ENCODE measurements at places on chromosomes 3 and 15.

DNA sequence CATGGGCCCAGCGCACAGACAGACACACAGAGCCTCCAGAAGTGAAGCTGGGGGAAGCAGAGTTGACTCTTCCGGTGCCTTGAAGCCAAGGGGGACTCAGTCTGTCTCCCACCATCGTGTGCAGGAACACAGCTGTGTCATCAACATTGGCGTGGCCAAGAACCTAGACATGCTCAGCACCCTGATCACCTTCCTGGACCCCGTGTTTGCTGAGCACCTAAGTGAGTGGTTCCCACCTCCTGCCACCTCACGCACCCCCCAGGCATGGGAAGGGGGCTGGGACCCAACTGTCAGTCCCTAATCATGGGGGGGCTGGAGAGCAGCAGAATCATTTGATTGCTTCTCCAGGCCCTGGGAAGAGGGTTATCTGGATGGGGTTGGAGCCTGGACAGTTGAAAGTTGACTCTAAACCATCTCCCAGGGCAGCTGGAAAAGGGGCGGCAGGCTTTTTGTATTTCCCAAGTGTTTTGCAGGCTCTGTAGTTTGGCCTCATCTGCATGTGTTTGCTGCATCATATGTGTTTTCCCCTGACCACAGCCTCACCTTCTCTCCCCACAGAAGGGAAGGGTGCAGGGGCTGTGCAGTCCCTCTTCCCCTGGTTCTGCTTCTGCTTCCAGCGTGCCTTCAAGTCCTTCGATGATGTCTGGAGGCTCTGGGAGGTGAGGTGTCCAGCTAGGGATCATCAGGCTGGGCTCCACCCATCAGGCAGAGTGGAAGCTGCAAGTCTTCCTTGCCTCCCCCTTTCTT, 12.8 kb downstream of the TBC1D21 start:
- DNase-seq: no peak

DNA sequence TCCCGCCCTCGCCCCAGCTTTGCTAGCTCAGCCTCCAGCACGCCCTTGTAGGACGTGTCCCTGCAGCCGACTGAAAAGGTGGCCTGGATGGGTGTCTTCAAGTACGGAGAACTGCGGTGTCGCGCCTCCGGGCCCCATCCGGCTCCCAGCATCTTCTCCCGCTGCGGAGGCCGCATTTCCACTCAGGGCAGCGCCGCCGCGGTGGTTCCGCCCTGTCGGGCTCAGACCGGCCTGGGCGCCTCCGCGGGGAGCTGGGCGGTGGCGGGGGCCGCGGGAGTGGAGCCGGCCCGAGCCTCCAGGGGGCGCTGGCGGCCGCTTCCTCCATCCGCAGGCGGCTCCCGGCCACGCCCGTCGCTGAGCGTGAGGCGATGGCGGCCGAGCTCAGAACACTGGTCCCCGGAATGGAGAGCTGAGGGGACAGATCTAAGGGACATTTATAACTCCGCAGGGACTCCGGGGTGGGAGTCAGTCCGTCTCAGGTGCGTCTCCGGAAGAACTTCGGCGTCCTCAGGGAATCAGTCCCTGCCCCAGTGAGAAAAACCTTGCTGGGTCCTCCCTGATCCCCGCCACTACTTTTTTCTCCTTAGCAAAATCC, 13.6 kb upstream of the SMCO1 start:
- peak; percentile 78 for DNase-seq

GRCh38 chr15:39585389-39585841, 4.5 kb downstream of the THBS1 start:
- DNase-seq: no peak

DNA sequence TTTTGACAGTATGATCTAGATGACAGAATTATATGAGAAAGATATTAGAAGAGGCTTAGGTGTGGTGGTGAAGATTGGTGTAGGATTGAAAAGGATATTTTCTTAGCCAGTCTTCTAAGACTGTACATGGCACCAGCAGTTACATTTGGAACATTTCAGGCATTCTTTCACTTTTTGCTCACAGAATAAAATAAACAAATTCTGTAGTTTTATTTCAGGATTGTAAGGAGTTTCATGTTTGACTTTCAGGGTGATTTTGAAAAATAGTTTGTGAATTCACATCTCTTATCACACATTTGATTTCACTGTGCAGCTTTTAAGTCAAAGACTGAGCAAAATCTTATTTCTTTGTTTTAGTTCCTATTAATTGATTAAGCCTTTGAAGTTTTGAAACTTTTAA, 27.1 kb downstream of the DNAJC13 start:
- DNase-seq: no peak

GRCh38 chr15:63362196-63362595, 19.4 kb downstream of the CA12 start:
- DNase-seq: no peak

GRCh38 chr3:143783851-143784370, 64.4 kb downstream of the SLC9A9 start:
- DNase-seq: no peak

GRCh38 chr3:10945683-10946287, 46.8 kb upstream of the SLC6A1 start:
- DNase-seq: peak; percentile 25

DNA sequence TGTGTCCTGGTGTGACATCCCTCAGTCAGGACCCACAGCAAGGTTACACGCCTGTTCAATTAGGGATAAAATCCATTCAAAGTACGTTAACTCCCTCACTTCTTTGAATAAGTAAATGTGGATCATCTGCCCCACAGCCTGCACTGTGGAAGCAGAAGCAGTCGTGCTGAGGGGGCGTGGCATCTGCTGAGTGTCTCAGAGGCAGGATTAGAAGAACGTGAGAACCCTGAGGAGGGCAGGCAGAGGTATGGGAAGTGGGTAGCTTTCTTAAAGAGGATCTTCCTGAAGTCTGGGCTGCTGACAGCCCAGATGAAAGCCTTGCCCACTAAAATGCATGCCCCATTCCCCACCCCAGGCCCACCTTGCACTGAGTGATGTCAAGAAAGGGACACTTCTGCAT, 28.5 kb downstream of the CRABP1 start:
- DNase-seq: peak; percentile 39

GRCh38 chr3:173238091-173238490, 97.1 kb upstream of the SPATA16 start:
- DNase-seq: no peak

DNA sequence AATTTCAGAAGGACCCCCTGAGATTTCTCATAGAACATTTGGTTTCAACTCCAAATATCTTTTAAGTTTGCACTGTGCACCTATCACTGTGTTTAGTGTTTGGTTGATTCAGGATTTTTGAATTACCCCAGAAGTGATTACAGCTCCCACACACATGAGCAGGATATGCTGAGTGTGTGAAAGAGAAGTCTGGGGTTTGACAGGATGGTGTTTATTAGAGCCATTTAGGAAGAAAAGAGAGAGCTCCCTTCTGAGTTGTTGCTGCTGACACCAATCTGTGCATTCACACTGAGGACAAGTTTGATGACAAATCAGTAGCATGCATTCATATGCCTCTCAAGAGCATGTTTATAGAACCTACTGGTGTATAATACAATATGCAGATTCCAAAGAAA, 118.1 kb downstream of the RPL22L1 start:
- no peak for DNase-seq

DNA sequence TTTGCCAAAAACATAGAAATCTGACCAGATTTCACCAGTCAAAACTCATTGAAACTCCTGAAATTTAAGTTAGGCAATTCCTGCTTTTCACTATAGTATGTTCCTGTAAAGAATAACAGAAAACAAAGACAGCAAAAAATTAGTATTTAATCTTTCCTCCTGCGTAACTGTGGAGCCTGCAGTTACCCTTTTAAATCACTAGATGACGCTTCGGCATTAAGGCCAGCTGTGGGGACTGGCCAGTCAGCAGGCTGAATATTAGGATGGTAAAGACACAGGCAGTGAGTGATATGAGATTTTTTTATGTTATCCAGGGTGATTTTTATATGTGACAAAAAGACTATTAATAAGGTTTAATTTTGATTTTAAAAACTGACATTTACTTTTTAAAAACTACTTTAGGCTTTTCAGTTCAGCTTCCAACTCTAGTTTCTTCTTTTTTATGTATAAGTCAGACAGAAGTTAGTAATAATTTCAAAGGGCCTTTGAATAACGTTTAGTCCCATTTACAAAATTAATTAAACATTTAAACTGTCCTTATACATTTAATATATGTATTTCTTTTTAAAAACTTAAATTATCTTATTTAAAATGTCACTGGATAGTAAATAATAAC, 165.1 kb downstream of the PPM1L start:
- peak; percentile 37 for DNase-seq

GRCh38 chr3:123801474-123801873, 82.7 kb downstream of the MYLK start:
- no peak for DNase-seq

- no peak for DNase-seq
Measured at GRCh38 chr3:195086885-195087284, 184.1 kb downstream of the XXYLT1 start.

DNA sequence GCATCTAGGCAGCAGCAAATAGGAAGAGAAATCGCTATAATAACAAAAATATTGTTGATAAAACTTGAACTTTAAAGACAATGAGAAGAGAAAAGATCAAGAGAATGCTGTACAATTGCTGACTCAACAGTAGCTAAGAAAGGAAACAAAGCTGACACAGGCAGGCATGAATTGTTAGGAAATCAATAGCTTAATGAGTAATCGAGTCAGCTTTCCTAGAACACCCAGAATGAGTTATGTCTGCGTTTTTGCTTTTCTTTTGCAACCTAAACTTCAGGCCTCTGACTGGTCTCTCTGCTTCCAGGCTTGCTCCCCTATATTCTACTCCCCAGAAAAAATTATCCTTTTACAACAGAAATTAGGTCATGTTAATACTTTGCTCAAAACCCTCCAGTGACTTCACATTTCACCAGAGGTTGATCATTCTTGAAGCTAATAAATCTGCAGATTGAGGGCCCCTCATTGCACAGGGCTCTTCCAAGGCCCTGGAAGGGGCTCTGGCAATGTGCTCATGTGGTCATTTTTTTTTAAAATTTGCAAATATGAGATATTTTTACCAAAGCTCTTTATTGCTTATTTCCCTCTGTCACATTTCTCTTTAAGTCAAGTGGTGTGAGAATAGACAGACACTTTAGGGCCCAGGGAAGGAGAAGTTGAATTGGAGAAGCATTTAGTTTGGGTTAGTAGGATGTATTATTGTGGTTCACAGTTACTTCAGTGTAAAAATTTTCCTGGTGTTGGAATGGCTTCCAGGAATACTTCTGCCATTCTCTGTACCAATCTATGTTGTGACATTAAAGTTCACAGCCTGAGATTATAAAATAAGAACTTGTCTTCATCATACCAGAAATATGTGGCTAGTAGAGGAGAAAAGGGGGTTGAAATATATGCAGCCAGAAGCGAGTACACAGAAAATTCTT, 116.3 kb downstream of the TMCO5A start:
- no peak for DNase-seq

DNA sequence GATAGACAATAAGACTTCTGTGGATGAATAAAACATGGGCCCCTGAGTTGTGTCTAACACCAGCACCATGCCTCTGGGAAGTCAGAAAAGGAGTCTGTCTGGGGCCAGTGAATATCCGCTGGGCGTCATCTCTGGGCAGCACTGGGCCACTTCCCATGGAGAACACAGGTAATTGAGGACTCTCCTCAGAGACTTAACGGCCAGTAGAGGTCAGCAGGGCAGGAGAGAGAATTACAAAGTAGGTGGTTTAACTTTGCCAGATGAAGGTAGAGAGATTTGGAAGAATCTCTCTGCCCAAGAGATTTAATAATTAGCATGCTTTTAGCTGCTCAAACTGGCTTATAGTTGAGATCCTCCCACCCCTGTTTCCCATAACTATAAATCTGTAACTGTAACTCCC, 65.7 kb downstream of the OCA2 start:
- DNase-seq: no peak

- DNase-seq: no peak
Measured at GRCh38 chr3:52774066-52774713, 3.2 kb upstream of the ITIH1 start.

- peak; percentile 48 for DNase-seq
Measured at GRCh38 chr3:161221806-161222600, 892 bp downstream of the NMD3 start.

DNA sequence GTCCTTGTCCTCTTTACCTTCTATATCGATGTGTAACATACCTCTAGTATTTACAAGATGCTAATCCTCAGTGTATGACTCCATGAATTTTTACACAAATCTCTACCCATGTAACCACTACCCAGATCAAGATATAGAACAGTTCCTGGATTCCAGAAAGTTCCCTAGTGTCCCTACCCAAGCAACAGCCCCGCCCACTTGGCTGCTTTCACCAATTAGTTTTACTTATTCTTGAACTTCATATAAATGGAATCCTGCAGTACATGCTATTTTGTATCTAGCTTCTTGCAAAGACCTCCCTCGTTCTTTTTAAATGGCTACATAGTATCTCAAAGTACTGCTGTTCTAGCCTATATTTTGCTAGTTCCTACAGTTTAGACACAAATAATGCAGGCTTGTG, 33.0 kb downstream of the CD276 start:
- DNase-seq: no peak

GRCh38 chr3:123449102-123449996, 459 bp upstream of the ADCY5 start:
- no peak for DNase-seq

DNA sequence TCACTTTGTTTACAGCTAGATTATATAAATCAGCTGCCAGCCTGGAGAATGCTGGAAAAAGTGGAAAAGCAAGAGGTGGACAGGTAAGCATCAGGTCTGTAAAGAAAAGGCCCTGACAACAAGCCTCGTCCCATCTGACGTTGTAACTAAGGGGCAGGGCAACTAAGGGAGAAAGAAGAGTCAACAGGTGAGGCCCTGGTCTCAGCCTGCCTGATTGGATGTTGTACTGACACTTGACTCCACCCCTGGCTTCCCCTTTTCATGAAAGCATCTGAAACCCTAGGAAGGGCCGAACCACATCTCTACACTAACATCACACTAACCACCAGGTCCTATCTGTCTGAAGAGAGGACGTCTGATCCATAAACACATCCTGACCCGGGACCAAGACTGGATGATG, 357.6 kb upstream of the CFAP20DC start:
- DNase-seq: no peak

- no peak for DNase-seq
Measured at GRCh38 chr3:30554317-30554690, 52.1 kb upstream of the TGFBR2 start.

DNA sequence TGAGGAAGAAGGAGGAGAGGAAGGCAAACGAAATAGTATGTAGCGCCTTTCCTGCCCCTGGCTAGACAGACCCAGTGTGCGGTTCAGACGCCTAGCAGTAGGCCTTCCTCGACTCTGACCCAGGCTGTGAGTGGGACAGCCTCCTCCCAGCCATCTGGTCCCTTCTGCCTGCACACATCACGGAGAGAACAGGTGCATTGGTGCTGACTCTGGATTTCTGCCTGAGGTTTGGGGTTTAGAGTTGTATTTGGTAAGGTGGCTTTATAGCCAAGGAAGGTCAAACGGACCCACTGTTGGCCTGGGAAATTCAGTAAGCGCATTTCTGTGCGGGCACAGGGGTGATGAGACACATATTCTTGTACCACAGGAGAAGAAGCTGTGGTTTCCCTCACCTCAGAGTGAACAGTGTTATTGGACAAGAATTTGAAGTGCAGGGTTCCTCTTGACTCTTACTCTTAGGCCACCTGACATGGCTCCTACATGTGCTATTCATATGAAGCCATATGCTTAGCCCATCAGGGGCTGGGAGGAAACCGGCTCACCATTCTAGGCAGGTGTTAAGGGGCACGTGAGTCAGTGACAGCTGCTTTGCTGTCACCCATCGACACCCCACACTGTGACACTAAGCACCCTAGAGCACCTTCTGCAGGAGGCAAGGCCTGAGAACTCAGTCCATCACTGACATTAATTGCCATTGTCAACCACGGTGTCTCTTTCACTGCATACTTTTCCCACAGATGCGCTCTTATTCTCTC, 143.3 kb downstream of the CHDH start:
- DNase-seq: no peak

GRCh38 chr3:192445770-192446644, 281.3 kb downstream of the FGF12 start:
- DNase-seq: no peak

Data from Kasumi-1 (cell line).